Liver (tissue), 10 donors: ENCODE measurements at places on chromosomes 7 and 10. TPM values are rescaled to one million over a fixed set of nuclear protein-coding genes. Genes with fewer than 3 reads are reported as not detected.

- DNase-seq = no peak
Measured at GRCh38 chr10:11215471-11215870, 197.8 kb downstream of the CELF2 start.

DNA sequence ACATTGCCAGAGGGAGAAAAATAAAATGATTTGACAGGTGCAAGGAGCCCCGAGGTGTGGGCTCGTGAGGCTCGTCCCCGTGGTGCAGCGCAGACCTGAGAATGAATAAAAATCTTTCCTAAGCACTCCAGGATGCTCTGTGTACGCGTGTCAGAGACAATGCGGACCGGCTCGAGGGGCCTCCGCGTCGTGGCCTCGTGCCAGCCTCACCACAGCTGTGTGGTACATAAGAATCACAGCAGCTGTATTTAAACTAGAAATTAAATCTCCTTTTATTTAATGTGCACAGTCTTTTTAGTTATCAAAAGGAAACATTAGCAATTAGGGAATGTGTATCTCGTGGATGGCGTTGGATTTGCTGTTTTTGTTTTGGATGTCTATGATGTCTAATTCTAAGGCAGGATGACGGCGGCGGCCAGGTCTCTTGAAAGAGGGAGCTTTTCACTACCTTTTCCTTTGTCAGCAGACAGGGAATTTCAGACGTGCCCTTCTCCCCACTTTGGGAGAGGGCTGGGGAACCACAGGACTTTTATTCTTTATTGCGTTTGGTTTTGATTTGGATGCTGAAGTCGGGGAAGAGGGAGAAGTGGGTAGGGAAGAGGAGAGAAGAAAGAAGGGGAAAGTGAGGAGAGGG is 365.3 kb upstream of the SHH start:
- DNase-seq = no peak

- DNase-seq = no peak
Measured at GRCh38 chr7:96100737-96101136, 221.2 kb downstream of the SLC25A13 start.

GRCh38 chr10:51783941-51784340 is 84.5 kb upstream of the CSTF2T start:
- DNase-seq = no peak

GRCh38 chr7:100457033-100457432 is 7.0 kb downstream of the SPACDR start:
- DNase-seq = no peak

DNA sequence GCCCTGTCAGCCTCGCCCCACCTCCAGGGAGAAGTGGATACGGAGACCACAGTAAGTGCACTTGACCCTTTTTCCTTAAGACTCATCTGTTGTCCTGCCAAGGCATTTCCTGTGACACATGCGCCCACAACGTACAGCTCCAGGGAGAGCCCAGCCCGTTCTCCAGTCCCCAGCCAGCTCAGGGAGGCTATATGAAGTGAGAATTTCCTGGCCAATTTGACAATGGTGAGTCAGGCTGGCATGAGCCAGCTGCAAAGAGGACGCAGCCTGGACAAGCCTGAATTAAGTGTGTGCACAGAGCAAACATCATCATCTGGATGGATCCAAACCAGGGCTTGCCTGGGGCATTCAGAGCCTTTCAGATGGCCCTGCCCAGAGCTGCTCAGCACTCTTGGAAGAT is 244.8 kb downstream of the KCNMA1 start:
- DNase-seq = no peak

GRCh38 chr7:131170440-131171271 is 157.0 kb upstream of the MKLN1 start:
- DNase-seq = no peak

GRCh38 chr10:689452-690371 is at the start of gene DIP2C:
Gene DIP2C (minus strand): TSS chr10:689668. CDS start chr10:689578, 90 bp downstream.
- DNase-seq = peak; percentile 56

- DNase-seq = no peak
Measured at GRCh38 chr10:62811159-62811875, 4.8 kb downstream of the EGR2 start.

GRCh38 chr7:144908324-144908723 is 72.5 kb upstream of the TPK1 start:
- no peak for DNase-seq

- no peak for DNase-seq
Measured at GRCh38 chr7:30688718-30689221, 6.5 kb upstream of the CRHR2 start.

DNA sequence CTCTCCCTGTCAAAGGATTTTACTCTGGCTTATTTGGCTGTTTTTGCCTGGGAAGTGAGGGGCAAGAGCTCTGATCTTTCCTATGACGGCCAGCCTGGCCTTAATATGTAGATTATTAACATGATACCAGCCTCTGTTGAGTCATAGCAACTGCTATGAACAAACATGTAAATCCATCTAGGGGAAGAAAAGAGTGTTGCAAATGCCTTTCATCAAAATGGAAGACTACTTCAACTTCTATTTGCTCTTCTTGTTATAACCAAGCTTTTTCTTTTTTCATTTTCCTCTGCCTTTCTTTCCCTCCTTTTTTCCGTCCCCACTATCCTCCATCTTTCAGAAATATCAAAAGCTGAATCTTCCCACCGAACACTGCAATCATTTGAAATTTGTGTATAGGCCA is 46.6 kb downstream of the BTRC start:
- DNase-seq = no peak

- no peak for DNase-seq
Measured at GRCh38 chr10:79150444-79150754, 81.6 kb downstream of the ZMIZ1 start.

- DNase-seq = peak; percentile 57
Measured at GRCh38 chr7:29194206-29194593, 375 bp upstream of the CHN2 start.

DNA sequence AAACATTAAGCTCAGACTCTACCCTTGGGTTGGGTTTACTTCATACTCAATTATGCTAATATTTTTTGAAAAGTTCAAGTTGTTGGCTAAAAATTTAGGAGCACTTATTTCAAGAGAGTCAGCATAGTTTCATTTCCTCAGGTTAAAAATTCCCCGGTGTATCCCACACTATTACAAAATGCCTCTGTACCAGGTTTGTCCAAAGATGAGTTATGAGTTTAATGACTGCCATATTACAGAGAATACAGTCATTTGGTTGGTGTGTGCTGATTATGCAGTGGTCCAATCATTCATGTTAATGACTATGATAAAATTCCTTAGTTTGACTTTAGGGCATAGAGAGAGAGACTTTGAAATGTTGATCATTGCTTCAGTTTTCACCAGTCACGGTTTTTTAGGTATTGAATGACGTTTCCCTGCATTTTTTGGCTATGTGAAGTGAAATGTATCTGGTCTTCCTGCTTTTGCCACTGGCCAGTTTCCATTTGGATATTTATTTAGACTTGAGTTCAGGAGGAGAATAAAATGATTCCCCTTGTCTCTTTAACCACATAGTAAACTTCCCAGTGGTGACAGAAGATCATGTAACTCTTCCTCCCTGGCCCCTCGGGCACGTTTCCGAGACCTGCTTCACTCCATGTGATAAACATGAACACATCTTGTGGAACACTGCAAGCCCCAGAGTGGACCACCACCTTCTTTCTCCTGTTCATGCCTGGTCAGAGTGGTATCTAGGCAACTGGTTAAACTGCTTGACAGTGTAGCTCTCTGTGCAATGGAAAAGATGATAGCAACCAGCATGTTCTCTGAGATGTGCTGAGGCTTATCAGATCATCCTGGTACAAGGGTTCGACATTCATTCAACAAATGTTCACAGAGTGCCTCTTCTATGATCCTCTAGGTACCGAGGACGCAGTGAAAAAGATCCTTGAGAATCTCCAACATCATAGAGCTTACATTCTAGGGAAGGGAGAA is 153.6 kb downstream of the CACNB2 start:
- DNase-seq = no peak

DNA sequence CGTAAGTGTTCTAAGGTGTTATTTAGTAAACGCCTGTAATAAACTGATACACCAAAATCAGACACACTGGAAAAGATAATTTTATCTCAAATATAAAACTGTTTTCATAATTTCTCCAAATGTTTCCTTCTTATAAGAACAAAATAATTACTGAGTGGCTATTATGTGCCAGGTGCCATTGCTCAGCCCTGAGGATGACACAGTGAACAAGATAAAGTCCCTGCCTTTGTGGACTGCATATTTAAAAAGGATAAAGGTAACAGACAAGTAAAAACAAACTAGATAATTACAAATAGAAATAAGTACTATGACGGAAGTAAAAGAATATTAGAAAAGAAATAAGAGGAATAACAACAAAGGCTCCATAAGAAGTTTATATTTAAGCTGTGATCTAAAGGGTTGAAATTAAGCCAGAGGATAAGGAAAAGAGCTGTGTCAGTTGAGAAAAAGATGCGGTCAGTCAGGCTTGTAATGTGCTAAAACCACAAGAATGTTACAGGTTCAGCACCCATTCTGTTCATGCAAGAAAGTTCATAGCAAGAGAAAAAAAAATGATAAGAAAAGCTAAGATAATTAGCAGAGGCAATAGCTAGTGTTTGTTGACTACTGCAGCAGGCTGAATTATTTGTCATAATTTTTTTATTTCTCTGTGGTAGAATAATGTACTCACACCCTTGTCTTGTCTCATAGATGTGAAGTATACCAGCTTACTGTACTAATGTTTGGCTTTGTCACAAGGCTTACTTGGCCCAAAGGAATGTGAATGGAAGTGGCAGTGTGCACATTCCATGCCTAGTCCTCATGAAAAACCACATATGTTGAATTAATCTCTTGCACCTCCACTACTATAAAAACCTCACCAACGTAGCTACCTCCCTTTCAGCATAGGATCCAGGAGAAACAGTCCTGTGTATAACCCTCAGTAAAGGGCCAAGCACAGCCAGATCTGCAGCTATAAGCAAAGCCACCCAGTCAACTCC is 75.1 kb downstream of the CRPPA start:
- no peak for DNase-seq

- DNase-seq = no peak
Measured at GRCh38 chr10:103013416-103013815, 95.3 kb downstream of the CNNM2 start.

- no peak for DNase-seq
Measured at GRCh38 chr7:27917774-27918314, 177.9 kb downstream of the TAX1BP1 start.

DNA sequence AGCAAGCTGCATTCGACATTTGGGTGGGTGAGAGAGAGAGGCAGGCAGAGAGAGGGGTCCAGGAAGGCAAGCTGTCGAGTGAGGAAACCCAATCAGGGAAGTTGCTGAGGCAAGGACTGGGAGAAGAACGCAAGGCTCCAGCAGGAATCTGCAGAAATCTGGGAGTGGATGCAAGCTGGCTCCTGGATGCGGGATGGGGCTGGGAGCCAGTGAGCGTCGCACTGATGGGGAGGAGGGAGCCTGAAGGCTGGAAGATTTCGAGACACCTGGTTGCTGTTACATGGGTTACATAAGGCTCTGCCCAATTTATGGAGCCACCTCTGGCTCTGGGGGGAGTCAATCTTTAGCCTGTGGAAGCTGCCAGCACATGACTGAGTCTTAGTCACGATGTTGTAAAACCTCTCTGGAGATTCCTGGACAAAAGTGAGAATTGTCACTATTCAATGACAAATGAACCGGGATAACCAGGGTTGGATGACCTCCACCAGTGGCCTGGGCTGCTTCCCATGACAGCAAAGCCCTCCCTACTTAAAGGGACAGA is 51.1 kb upstream of the ADRB1 start:
- DNase-seq = no peak

- DNase-seq = no peak
Measured at GRCh38 chr10:119917777-119918176, 25.2 kb downstream of the SEC23IP start.

DNA sequence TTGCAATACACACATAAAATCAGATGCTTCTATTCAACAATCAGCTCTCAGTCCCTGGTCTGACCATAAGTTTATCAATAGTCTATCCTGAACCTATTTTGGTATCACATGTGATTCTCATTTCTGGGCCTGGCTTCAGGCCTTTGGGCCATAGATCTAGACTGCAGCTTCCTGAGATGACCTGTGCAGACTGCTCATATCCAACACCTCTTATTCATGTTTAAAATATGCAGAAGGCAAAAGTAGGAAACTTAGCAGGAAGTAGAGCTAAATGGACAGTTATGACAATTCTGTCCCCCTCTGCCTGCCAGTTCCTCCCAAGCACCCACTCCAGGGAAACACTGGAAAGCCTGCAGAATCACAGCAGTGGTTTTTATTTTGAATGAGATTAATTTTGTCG is 53.3 kb downstream of the C7orf25 start:
- DNase-seq = no peak

DNA sequence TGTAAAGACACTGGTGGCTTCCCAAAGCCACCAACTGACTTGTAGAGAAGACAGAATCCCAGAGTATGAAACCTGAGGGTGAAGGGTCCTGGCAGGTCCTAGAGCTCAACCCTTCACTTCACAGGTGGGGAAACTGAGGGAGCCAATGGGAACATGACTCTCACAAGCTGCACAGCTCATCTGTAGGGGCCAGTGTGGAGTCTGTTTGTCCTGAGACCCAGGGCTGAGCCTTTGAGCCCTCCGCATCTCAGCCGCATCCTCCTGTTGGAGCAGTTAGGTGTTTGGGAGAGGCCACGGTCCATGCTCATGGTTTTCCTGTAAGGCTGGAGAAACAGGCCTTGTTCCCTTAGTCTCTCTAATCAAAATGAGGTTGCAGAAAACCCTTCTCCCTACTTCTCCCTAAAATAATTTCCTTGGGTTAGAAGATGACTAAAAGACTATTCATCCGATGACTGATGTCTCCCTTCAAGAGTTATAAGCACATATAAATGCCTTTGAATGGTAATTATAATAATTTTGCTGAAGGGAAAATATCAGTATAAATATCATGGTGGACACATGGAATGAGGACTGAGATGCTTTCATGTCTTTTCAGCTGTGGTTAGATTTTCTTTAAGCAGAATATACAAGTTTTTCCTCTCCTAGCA is 10.3 kb downstream of the HTRA1 start:
- DNase-seq = no peak

DNA sequence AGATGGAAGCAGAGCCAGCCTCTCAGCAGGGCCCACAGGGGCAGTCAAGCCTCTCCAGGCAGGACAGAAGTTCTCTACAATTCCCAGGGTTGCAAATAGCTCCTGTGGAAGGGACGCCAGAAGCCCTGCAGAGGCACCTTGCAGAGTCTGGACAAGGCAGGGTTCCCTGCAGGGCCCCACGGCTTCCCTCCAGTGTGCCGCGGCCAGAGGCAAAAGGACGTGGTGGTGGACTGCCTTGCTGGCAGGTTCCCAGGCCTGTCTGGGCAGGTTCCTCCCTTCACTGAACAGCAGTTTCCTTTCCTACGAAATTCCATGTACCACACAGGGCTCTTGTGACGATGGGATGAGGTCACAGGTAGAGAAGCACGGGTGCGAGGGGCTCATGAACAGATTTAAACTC is 25.1 kb downstream of the UPP1 start:
- no peak for DNase-seq

GRCh38 chr7:26863518-26864308 is 677 bp downstream of the SKAP2 start:
- DNase-seq = peak; percentile 63

The TUBB8 gene
- not detected for polyA plus RNA-seq

The CCDC7 gene
- polyA plus RNA-seq = 3.0 TPM

The ADCK2 gene
- 9.6 TPM for polyA plus RNA-seq

The CFTR gene
- 1.6 TPM for polyA plus RNA-seq

The CCDC146 gene
- polyA plus RNA-seq = 1.3 TPM

The GRIFIN gene
- not detected for polyA plus RNA-seq

The CYP2C9 gene
- 1,245 TPM for polyA plus RNA-seq

The DYDC2 gene
- polyA plus RNA-seq = 0.14 TPM

The ANLN gene
- polyA plus RNA-seq = 2.2 TPM

The IKZF1 gene
- polyA plus RNA-seq = 1.6 TPM

The RPP30 gene
- 14.6 TPM for polyA plus RNA-seq
